ENCODE measurements at places on chromosomes 4 and X.

GRCh38 chr4:53861856-53862610 is 202.4 kb downstream of the CHIC2 start:
- DNase-seq = no peak

DNA sequence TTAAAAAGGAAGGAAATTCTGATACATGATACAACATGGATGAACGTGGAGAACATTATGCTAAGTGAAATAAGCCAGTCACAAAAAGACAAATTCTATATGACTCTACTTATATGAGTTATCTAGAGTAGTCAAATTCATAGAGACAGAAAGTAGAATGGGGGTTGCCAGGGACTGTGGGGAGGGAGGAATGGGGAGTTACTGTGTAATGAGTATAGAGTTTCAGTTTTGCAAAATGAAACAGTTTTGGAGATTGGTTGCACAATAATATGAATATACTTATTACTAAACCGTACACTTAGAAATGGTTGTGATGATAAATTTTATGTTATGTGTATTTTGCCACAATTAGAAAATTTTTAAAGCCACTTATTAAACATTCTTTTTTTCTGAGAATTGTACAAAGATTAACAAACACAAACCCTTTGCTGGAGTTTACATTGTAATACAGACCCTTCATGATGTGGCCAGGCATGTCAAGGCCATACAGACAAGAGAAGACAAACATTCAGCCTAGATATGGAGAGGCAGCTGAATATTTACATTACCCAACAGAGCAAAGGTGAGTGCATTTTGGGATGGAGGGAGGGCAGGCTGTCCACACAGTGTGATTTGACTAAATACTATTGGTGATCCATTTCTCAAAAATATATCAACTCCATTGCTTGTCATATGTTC is 21.2 kb upstream of the GPC3 start:
- peak; percentile 46 for DNase-seq

GRCh38 chr4:72767618-72768302 is 198.7 kb upstream of the ADAMTS3 start:
- DNase-seq = no peak

- DNase-seq = no peak
These were observed 35.4 kb upstream of the CENPU start for GRCh38 chr4:184769141-184769765.

- DNase-seq = no peak
These were observed 147.2 kb downstream of the OPHN1 start for GRCh38 chrX:68286076-68286475.

- DNase-seq = no peak
These were observed 329.7 kb downstream of the UNC5C start for GRCh38 chr4:95219109-95219508.

DNA sequence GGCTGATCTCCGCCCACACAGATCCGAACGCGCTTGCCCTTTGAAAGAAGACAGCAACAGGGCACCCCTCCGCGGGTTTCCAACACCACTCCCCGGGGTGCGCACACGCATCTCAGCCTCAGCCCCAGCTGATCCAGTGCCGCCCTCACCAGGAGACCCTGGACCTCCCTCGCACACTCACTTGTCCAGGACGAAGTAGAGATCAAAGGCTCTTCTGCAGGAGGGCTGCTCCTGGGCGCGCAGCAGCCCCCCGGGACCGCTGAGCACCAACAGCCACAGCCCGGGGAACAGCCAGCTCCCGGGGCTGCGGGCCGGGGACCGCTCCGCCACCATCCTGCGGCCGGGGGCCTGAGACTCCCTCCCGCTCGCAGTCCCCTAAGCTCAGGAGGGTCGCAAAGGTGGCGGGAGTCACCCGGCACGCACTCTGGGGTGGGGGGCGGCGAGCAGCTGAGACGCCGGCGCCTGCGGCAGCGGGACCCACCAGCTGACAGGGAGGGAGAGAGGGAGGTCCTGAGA is 743 bp downstream of the ANTXR2 start:
- DNase-seq = peak; percentile 70

GRCh38 chr4:173827707-173828106 is 297.7 kb upstream of the HAND2 start:
- DNase-seq = no peak

DNA sequence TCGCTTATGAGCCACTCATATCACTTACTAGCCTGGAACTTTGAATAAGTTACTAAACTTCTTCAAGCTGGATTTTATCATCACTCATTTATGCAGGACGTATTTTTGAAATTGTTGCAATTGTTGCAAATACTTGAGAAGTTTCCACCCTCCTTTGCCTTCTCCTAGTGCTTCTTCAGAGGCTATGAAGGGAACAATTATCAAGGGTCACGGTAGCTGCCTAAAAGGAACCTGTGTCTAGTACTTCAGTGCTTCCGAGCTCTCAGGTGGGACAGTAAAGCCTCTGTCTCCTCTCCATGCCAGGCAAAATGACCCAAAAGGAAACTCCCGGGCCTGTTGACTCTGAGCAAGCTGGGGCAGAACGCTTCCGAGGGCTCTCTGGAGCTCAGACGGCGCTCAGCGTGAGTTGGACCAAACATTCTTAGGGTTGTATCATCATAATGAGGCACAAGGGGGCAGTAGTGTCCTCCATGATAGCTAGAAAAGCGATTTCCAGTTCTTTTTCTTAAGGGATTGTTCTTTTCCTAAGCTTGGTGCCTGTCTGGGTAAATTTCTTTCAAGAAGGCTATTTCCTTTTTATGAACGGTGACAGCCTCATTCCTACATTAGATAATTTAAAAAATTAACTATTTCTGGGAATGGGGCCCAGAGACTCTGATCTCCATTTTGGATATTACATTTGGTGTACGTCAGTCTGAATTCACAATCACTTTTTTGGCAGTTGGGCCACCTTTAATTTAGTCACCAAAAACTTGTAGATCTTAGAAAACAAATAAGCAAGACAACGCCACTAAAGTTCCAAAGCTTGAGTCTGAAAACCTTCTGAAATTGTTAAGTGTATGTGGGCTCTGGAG is 73.1 kb downstream of the PACRGL start:
- DNase-seq = peak; percentile 17

- DNase-seq = no peak
These were observed 314.1 kb downstream of the BMPR1B start for GRCh38 chr4:95071851-95072250.

DNA sequence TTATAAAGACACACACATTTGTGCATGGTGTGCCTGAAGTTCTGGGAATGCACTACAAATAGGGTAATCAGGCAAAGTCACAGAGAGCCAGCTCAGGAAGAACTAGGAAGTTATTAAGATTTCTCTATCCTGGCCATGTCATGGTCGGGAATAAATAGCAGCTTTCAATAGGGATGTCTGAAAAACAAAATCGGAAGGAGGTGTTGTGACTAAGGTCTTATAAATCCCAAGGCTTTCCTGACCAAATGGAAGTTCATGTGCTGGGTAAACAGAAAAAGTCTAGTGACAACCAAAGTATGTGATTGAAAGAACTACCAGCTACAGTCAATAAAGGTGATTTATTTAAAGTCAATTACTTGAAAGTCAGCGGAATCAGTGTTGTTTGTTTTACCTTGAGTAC is 262.5 kb upstream of the HS3ST1 start:
- DNase-seq = no peak

- no peak for DNase-seq
These were observed 134.5 kb upstream of the PCDH10 start for GRCh38 chr4:133014473-133015135.

DNA sequence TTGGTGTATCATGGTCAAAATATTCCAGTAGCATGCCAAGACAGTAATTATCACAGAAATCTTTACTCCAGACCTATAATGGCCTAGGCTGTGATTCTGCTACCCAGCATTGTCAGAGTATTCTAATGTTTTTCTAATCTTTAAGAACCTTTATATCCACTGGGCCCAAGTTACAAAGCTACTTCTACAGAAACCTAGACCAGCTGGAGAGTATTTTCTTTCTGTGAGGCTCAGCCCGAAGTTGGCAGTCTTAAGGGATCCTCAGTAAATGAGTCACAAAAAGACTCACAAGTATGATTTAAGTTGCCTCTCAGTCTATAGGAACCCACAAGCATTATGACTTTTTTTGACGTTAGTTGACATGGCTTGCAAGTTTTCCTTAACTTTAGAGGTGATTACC is 638.5 kb upstream of the FAM241A start:
- no peak for DNase-seq

- no peak for DNase-seq
These were observed 81.5 kb downstream of the FAM193A start for GRCh38 chr4:2617955-2618354.

DNA sequence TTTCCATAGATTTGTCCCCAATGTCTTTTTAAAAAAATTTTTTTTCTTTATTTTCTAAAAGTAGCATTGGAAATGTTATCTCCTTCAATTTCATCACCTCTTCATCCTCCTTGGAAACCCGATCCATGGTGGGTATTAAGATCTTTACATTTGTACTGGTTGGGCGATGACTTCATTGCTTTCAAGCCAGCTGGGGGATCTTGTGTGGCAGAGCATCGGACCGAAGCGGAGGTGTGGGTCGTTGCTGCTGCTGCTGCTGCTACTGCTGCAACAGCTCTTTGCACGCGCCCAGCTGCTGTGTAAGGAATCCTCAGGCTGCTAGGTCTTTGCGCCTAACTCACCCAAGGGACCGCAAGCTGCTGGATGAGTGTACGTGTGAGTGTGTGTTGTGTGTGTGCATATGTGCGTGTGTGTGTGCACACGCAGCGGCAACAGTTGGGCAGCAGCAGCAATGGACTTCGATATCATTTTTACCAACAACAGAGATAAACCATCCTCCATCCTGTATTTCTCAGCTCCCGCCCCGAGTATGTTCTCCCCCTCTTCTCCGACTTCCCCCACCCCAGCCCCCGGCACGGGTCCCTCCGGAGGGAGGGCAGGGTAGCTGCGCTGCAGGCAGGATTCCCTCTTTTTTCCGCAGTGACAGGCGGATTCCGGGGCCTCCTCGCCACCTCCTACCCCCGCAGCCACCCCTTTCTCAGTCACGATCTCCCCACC is 768 bp upstream of the CDKL5 start:
- peak; percentile 45 for DNase-seq

Measured in activated CD4-positive, alpha-beta memory T cell treated with anti-CD3 and anti-CD28 coated beads for 36 hours (primary cell).